ENCODE measurements at places on chromosomes 12 and 14.

DNA sequence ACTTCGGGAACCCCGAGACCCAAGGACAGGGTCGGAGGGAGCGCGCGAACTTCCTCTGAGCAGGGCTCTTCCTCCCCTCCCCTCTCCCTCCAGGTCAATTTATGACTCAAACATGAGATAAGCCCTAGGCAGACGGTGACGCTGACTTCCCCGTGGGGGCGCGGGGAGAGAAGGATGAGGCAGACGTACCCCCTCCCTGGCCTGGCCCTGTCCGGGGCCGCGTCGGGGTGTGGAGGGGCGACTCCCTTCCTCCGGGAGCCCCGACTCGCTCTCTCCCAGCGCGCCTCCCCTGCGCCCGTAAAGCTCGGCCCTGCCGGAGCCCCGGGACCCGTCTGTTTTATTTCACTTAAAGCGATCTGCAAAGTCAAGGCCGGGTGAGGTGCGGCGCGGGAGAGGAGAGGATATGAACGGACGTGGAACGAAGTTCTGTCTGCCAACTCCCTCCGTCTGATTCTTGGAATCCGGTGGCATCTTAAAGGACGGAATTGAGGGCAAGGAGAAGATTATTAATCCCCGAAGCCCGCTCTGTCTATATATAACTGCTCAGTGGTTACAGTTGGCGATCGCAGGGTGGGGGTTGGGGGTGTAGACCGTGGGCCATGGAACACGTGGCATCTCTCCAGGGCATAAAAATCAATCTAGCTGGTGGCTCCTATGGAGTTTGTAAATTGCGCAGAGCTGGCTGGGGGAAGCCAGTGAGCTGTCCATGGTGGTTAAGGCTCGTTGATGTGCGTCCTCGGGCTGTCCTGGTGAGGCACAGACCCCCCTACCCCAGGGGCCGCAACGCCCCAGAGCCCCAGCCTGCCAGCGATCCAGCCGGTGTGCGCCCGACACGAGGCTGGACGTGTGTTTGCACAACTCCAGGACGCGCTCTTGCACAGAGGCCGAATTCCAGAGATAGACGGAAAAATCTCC is 2.9 kb upstream of the PTHLH start:
- no peak for DNase-seq

GRCh38 chr14:73457924-73458182 is 493 bp downstream of the NUMB start:
- peak; percentile 38 for DNase-seq

- no peak for DNase-seq
Observed at GRCh38 chr14:60309867-60310552, 61.0 kb downstream of the PPM1A start.

GRCh38 chr12:14903386-14904098 is 17.9 kb upstream of the MGP start:
- no peak for DNase-seq

- no peak for DNase-seq
Observed at GRCh38 chr12:59317598-59317997, 278.2 kb upstream of the SLC16A7 start.

DNA sequence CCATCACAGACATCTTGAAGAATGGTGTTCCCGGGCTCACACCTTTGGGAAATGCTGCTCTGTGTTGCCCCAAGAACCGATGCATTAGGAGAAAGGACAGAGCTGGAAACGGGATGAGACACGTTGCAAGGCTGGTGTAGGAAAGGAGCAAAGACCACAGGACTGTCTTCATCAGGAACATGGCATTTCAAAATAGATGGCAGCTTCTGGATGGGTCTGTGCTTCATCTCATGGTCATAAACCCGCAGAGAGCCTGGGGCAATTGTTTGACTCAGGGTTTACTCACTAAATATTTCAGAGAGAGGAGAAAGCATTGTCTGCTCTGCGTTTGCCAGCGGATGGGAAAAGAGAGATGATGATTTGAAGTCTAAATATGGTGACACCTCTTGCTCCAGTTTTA is 76.3 kb downstream of the CACNA1C start:
- DNase-seq, result no peak

- no peak for DNase-seq
Observed at GRCh38 chr14:37594971-37595808, at the start of the genes FOXA1 and TTC6. TSS of gene FOXA1 (minus strand) at chr14:37595249. CDS start at chr14:37594972, 277 bp downstream. TSS of gene TTC6 (plus strand) at chr14:37595629. CDS start at chr14:37622065, 26,436 bp downstream.
